ENCODE measurements at places on chromosomes 2 and 18. TPM values are rescaled to one million over a fixed set of nuclear protein-coding genes. Genes with fewer than 3 reads are reported as not detected.

DNA sequence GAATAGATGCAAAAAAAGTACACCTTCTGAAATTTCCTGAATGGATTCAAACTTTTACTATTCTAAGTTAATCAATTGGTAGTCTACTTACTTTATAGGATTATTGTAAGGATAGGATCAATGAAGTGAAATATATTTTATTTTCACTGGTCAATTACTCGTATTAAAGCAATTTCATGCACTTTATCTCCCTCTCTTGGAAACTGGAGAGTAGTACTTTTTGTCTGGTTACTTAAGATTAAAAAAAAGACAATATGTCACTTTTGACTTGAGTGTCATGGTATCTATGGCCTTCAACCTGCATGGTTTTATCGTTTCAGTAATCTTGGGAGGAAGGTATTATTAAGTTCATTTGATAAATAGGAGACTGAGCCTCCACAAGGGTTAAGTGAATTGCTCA, 1.0 kb upstream of the KYNU start:
- DNase-seq, result no peak
- H3K27ac ChIP-seq, result no peak overlapping the region
- H3K27me3 ChIP-seq, result no peaks in the 10 kb centered on the region
- H3K4me1 ChIP-seq, result no peaks in the 10 kb centered on the region
- H3K4me3 ChIP-seq, result no peak overlapping the region

- no peak for DNase-seq
- no peaks in the 10 kb centered on the region for H3K4me1 ChIP-seq
- H3K27me3 ChIP-seq, result peaks cover 4% of the 10 kb centered on the region
- no peaks in the 10 kb centered on the region for H3K36me3 ChIP-seq
Observed at GRCh38 chr18:75293591-75293990, 83.0 kb downstream of the TSHZ1 start.

LIPT1 gene
- total RNA-seq, result 3.3 TPM

ASPRV1 gene
- 0.44 TPM for total RNA-seq

DNA sequence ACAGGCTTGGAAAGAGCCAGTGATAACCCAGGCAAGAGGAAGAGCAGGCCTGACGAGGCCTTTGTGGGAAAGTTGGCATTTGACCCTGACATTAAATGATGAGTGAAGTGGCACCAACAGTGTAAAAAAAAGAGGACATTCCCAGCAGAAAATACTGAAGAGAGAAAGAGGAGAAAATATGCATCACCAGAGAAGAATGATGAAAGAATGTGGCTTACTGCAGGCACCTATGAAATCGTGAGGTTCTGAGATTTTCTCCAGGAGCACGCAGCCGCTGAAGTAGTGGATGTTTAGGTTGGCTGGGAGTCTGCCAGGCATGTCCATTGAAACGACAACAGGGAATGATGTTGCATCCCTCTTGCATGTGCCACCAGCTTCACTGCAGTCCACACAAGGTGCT, 13.8 kb downstream of the EHD3 start:
- H3K4me3 ChIP-seq, result no peak overlapping the region
- no peak overlapping the region for H3K27ac ChIP-seq
- no peaks in the 10 kb centered on the region for H3K4me1 ChIP-seq
- no peaks in the 10 kb centered on the region for H3K27me3 ChIP-seq
- H3K36me3 ChIP-seq, result no peaks in the 10 kb centered on the region

ALPI gene
- total RNA-seq, result not detected

DNA sequence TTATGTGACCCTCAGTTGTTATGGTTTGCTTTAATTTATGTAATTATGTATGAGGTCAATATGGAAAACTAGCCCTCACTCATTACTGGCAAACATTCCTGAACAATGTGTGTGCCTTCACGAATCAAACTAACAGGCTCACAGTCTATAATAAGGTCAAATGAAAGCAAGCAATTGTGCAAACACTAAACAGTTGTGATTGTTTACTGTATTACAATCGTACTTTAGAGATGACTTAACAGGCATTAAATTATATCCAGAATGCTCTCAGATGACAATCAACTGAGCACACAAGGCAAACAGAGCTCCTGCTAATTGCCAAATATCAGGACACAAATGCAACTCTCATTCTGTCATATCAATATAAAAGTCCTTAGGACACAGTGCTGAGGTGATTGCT, 29.5 kb downstream of the COL5A2 start:
- H3K36me3 ChIP-seq, result no peaks in the 10 kb centered on the region
- no peak overlapping the region for H3K27ac ChIP-seq
- no peak overlapping the region for H3K4me3 ChIP-seq
- H3K27me3 ChIP-seq, result no peaks in the 10 kb centered on the region

ST8SIA5 gene
- total RNA-seq, result not detected

MAP4K4 gene
- 54.3 TPM for total RNA-seq
